NCI-H510A treated with DMSO at 0.1 percent for 48 hours (cell line): ENCODE measurements at places on chromosomes 2 and 18.

DNA sequence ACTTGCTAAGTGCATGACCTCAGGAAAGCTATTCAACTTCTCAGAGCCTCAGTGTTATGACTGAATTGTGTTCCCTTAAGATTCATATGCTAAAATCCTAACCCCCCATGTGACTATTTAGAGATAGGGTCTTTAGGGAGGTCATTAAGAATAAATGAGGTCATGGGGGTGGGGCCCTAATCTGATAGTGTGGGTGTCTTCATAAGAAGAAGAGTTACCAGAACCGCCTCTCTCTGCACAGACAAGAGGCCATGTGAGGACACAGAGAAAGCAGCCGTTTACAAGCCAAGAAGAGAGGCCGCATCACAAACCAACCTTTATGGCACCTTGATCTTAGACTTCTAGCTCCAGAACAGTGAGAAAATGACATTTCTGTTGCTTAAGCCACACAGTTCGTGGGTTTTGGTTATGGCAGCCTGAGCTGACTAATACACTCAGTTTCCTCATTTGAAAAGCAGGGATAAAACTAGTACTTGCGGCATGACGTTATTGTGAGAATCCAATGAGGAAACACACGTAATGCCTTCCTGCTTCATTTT is 9.9 kb downstream of the SH2D6 start:
- DNase-seq, result no peak

GRCh38 chr2:206969192-206969591 is 29.9 kb downstream of the CPO start:
- DNase-seq, result no peak

DNA sequence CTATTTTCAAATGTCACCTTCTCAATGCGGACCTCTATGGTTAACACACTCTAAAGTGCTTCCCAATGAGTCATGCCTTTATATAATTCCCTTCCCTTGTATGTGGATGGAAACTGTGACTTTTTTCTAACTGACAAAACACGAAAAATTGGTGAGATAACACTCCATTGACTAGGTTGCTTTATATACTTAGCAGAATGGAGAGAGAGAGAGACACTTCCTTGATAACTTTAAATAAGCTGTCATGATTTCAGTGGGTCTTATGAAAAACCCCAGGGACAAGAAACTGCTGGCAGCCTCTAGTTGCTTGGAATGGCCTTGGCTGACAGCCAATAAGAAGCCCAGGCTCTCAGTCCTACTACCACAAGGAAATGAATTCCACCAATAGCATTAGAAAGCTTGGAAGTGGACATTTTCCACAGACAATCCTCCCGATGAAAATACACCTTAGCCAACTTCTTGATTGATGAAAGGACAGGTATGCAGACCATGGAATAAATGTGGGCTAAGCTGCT is 322.2 kb downstream of the ZNF804A start:
- DNase-seq, result no peak

- no peak for DNase-seq
Measured at GRCh38 chr18:36405611-36406010, 108.1 kb downstream of the FHOD3 start.

DNA sequence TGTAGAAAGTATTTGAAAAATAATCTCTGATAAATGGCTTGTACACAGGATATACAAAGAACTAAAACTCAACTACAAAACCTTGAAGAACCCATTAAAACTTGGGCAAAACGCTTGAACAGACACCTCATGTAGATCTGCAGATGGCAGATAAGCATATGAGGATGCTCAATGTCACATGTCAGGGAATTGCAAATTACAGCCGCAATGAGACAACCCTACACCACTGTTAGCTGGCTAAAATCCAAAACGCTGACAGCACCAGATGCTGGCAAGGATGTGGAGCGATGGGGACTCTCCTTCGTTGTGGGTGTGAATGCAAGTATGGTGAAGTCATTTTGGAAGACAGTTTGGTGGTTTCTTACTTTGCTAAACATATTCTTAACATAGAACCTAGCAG is 53.7 kb downstream of the SNTG2 start:
- no peak for DNase-seq

- no peak for DNase-seq
Measured at GRCh38 chr2:166643980-166644379, 149.9 kb upstream of the SCN7A start.

GRCh38 chr2:187078297-187078696 is 229.3 kb upstream of the ZSWIM2 start:
- no peak for DNase-seq

DNA sequence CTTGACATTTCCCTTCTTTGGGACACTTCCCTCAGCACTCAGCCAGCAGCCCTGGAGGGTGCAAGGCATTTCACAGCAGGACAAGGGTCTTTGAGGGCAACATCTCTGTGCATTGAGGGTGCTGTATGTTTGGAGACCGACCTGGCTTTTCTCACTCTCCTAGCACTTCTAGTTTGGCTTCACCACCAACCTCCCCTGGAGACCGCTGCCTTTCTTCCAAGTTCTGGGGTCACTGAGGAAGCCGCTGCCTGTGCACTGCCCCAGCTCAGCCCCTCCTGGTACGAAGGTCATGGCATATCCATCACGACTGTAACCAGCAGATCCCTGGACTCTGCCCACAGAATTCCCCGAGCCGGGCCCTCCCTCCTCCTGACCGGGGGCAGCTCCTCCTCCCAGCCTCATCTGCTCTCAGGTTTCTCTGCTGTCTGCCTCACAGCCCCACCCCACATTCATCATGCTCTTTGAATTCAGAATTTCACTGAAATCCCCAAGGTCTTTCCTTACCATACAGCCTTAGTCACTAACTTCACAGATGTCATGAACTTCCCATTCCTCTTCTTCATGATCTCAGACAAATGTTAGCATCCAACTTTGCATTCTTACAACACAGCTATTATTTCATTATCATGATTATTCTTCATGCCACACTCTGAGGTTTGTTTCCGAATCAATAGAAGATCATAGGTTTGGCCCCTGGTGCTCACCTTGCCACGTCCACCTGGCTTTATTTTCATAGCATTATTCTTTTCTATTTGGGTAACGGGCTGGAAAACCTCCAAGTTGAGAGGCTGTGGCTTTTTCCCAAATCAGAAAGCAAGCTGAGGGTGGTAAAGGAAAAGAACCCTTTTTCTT is 113.0 kb upstream of the COPS8 start:
- peak; percentile 54 for DNase-seq

GRCh38 chr2:50492477-50492851 is 539.5 kb downstream of the NRXN1 start:
- DNase-seq, result peak; percentile 37

GRCh38 chr2:60484133-60484645 is 69.3 kb downstream of the BCL11A start:
- no peak for DNase-seq

GRCh38 chr2:212919238-212919637 is 232.2 kb downstream of the IKZF2 start:
- DNase-seq, result peak; percentile 62

DNA sequence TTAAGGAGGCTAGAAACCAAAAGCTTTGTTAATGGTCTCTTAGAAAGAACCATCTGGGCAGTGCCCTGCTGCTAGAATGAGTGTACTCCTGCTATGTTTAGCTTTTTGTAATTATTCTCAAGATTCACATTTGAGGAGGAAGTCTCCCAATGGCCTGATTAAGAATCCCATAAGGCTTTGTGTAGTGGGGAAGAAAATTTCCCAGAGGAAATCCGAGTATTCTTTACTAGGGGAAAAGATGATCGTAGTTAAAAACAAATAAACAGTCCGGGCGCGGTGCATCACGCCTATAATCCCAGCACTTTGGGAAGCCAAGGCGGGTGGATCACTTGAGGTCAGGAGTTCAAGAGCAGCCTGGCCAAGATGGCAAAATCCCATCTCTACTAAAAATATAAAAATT is 117.9 kb downstream of the PTRHD1 start:
- no peak for DNase-seq

- DNase-seq, result no peak
Measured at GRCh38 chr2:134348239-134348638, 94.4 kb downstream of the MGAT5 start.

GRCh38 chr2:2641541-2642410 is 310.7 kb upstream of the MYT1L start:
- no peak for DNase-seq

- peak; percentile 34 for DNase-seq
Measured at GRCh38 chr2:98412751-98413458, 31.8 kb upstream of the INPP4A start.

- no peak for DNase-seq
Measured at GRCh38 chr18:44411262-44411905, 269.3 kb upstream of the SETBP1 start.

DNA sequence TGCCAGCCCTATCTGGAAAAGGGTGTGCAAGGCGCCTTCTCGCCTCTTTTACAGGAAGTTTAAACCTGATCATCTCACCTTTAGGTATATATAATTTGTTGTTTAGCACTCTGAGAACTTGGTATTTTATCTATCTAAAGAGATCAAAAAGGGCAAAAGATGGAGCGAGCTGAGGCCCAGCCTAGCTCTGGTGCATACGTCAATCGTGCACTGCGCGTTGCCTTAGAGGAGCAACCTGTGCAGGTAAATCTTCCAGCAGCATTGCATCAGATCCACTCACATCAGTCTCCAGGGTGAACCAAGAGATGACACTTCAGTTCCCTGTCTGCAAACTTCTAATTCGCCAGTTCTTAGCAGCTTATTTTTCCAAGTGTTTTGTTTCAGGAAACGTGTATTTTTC is 15.4 kb downstream of the BCL11A start:
- DNase-seq, result no peak

- DNase-seq, result no peak
Measured at GRCh38 chr2:205463466-205464025, 218.8 kb upstream of the NRP2 start.

DNA sequence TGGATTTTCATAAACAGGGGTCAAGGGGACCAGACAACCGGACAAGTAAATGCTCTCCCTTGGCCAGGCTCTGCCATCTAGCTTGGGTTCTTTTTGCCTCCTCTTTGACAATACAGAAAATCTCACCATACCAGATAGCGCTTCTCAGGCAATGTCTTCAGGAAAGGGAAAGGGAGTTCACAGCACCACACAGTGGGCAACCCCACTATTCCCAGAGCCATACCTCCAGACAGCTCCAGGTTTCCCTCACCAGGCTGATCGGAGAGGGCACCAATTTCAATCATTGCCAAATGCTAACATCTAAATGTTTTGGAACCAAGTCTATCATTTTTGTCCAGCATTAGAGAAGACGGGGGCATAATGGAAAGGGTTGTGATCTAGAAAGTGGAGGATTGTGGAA is 28.1 kb downstream of the CCDC68 start:
- no peak for DNase-seq

DNA sequence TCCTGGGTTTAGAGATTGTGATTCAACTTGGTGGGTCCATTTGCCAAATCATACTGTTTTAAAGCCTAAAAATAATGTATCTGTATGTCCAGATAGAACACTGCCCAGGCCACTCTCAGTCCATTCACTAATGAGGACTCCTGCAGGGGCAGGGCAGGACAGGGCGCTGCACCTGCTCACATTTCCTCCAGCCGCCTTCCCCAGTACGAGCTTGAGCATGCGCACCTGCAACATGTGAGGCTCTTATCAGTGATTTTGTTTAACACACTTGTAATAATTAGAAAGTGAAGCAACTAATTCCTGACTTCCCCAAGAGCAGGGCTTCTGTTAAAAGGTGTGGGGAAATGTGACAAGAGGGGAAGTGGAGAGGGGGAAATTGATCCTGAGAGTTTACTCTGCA is 89.7 kb downstream of the AFF3 start:
- peak; percentile 14 for DNase-seq

GRCh38 chr2:169838743-169839489 is 11.7 kb downstream of the UBR3 start:
- DNase-seq, result no peak

DNA sequence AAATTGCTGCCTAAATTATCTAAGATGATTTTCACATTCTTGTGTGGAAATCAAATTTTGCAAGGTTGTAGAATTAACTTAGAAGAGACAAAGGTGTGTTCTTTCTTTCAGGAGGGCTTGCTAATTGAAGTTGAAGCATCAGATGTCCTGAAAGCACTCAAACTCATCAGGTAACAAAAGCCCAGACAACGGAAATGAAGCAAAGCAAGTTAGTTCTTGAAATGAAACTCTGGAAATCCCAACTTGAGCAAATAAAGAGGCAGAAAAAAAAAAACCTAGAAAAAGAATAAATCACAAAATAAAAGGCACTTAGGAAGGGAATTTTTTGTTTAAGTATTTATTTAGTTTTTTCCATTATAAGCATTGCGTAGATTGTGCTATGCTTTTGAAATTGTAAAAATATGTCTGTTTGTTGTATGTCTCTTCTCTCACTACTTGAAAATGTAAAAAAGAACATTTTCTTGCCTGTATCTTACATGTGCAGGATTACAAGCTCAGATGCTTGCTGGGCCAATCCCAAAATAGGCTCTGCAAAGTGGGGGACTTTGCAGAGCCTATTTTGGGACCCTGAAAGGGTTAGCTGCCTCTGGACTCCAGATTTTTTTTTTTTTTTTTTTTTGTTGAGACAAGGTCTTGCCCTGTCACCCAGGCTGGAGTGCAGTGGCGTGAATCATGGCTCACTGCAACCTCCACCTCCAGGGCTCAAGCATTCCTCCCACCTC is 46.7 kb downstream of the FAM161A start:
- DNase-seq, result no peak

- DNase-seq, result peak; percentile 61
Measured at GRCh38 chr2:3126911-3127621, 250.6 kb downstream of the EIPR1 start.
